ENCODE measurements at places on chromosomes 7 and 10. TPM values are rescaled to one million over a fixed set of nuclear protein-coding genes. Genes with fewer than 3 reads are reported as not detected.

FRMPD2 gene
- 4.2 TPM for total RNA-seq

ZNF862 gene
- total RNA-seq: 11.8 TPM

PLOD3 gene
- total RNA-seq: 9.6 TPM

CDH23 gene
- 3.4 TPM for total RNA-seq

CACNB2 gene
- total RNA-seq: 6.9 TPM

CRPPA gene
- 4.4 TPM for total RNA-seq

DPYSL4 gene
- total RNA-seq: 39.3 TPM

SYT15 gene
- total RNA-seq: 0.49 TPM

ITIH2 gene
- total RNA-seq: 8.4 TPM

PAX2 gene
- not detected for total RNA-seq

SAMD9 gene
- 1.5 TPM for total RNA-seq

ZNF273 gene
- 21.4 TPM for total RNA-seq

SPDYE3 gene
- not detected for total RNA-seq

TMEM270 gene
- total RNA-seq: not detected

HECW1 gene
- 35.4 TPM for total RNA-seq

TMUB1 gene
- total RNA-seq: 5.9 TPM

CREB3L2 gene
- total RNA-seq: 1.7 TPM

NEUROG3 gene
- total RNA-seq: not detected

CEP55 gene
- 1.7 TPM for total RNA-seq

STEAP1 gene
- 0.25 TPM for total RNA-seq

ANKRD30A gene
- total RNA-seq: not detected

DYDC2 gene
- total RNA-seq: 2.0 TPM

GALNT17 gene
- 26.3 TPM for total RNA-seq

PCGF6 gene
- 7.6 TPM for total RNA-seq

DPP6 gene
- 49.7 TPM for total RNA-seq

SPDYE16 gene
- total RNA-seq: 0.25 TPM

GJD4 gene
- not detected for total RNA-seq

TSPAN15 gene
- 3.7 TPM for total RNA-seq

CYP26C1 gene
- 0.25 TPM for total RNA-seq

ACHE gene
- 16.7 TPM for total RNA-seq

INA gene
- total RNA-seq: 161 TPM

CFAP70 gene
- total RNA-seq: 0.49 TPM

GDF2 gene
- total RNA-seq: not detected

SLC13A1 gene
- not detected for total RNA-seq

OPN4 gene
- not detected for total RNA-seq

All from temporal lobe (tissue), 4 donors.